ENCODE measurements at places on chromosomes 1 and 21.

GRCh38 chr21:36725793-36726386 is 27.0 kb downstream of the SIM2 start:
- DNase-seq = no peak

- no peak for DNase-seq
These were observed 105.8 kb downstream of the COLGALT2 start for GRCh38 chr1:183931646-183932271.

DNA sequence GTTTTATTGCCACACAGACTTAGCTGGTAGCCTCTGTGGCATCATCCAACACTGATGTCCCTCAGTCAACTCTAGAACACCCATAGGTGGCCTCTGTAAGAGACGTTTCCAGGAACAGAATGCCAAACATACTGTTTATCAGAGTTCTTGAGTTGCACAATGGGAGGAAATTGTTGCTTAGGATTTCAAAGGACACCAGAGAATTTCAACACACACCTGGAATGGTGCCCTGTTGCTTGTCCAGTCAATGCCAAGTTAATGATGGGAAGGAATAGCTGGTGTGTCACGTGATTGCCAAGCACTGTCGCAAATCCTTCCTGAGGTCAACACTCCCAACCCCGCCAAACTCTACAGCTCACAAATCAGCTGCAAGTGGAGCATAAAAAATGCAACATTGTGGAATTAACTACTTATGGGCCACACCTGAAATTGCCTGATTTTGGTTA is 28.6 kb upstream of the DUSP23 start:
- no peak for DNase-seq

DNA sequence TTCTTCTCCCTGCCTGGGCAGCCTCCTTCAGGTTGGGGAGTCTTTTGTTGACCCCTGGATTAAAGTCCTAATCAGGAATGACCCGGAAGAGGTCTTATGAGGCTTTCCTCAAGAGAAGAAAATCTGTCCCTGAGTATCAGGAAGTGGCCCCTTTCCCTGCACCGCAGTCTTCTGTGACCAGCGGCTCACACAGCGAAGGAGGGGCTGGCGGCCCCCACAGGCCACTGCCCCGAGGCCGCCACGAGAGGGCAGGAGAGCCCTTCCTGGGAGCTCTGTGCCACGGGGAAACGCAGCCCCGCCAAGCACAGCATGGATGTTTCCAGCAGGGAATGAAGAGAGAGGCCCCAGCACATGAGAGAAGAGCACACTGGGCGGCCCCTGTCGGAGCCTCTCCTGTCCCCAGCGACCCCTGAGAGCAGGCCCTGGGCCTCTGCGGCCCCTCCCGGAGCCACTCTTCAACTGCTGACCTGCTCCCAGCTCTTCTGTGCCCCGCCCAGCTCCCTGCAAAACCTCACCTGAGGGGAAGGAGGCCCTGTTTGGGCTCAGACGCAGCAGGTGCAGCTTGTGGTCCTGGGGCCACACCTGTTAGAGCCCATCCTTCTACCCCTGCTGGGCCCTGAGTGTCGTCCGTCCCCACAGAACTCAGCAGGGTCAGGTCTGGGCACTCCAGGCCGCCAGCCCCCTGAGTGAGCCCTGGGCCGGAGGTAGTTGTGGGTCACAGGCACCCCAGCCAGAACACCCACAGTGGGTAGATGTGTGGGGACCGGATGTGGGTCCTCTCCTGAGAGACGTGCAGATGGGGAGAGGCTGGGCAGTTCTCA is 4.9 kb upstream of the POFUT2 start:
- peak; percentile 53 for DNase-seq

DNA sequence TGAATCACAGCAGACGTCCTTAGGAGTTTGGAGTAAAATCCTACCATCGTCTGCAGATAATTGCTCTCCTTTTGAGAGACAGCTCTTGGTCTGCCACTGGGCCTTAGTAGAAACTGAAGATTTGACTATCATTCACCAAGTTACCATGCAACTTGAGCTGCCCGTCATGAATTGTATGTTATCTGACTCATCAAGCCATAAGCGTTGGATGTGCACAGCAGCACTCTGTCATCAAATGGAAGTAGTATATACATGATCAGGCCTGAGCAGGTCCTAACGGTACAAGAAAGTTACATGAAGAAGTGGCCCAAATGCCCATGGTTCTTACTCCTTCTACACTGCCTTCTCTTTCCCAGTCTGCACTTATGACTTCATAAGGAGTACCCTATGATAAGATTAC is 317.8 kb downstream of the GPATCH2 start:
- no peak for DNase-seq

Data from stimulated activated CD4-positive, alpha-beta T cell treated with anti-CD3 and anti-CD28 coated beads, Interleukin-1b, Interleukin-23, amount 100 ng/mL, for 1 hour (primary cell).